ENCODE measurements at places on chromosomes 7 and 10. TPM values are rescaled to one million over a fixed set of nuclear protein-coding genes. Genes with fewer than 3 reads are reported as not detected.

The PI4K2A gene
- total RNA-seq: 22.3 TPM

The LRIT2 gene
- total RNA-seq: not detected

The ZCCHC24 gene
- total RNA-seq: 36.7 TPM

The HYAL4 gene
- not detected for total RNA-seq

The RARRES2 gene
- 143 TPM for total RNA-seq
